ENCODE measurements at places on chromosomes 16 and 17.

GRCh38 chr17:8828517-8828875, 29.3 kb upstream of the MFSD6L start:
- no peak for DNase-seq

GRCh38 chr17:82776454-82776853, 24.6 kb downstream of the TBCD start:
- no peak for DNase-seq

GRCh38 chr16:85291302-85292148, 179.3 kb upstream of the CIBAR2 start:
- DNase-seq: no peak

GRCh38 chr16:3999479-4000325, 116.5 kb downstream of the ADCY9 start:
- DNase-seq: no peak

DNA sequence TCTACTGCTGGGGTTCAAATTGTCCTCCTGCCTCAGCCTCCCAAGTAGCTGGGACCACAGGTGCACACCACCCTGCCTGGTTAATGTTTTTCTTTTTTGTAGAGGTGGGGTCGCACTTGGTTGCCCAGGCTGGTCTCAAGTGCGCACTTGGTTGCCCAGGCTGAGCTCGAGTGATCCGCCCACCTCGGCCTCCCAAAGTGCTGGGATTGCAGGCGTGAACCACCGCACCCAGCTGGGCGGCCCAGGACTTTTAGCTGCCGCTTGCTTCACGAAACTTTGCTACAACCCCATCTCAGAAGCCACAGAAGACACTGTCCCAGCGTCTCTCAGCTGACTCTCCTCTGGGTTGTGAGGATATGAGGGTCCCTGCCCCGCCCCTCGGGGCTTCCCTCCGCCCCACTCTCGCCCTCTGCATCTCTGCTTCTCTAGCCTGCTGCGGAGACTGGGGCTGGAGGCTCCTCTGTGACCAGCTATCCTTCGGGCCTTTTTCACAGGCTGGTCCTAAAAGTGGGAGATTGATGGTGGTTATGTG, 48.8 kb upstream of the CBX4 start:
- no peak for DNase-seq

- no peak for DNase-seq
Measured at GRCh38 chr17:35808240-35808961, 883 bp upstream of the TAF15 start.

DNA sequence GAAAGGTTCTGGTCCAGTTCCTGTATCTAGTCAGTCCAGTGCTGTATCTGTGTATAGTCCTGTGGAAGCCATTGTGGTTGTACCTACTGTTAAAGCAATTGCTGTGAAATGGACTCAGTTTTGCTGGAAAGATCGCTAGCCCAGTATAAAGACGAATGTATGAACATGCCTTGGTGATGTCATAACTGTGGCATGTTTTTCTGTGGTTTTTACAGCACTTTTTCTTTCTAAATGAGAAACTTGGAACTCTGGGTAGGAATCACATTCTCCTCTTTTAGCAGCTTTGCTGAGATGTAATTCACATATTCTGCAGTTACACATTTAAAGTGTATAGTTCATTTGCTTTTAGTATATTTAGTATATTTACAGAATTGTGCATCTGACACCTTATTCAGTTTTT, 58.1 kb downstream of the MAP2K4 start:
- no peak for DNase-seq

- DNase-seq: no peak
Measured at GRCh38 chr17:57114085-57114673, 29.1 kb downstream of the AKAP1 start.

DNA sequence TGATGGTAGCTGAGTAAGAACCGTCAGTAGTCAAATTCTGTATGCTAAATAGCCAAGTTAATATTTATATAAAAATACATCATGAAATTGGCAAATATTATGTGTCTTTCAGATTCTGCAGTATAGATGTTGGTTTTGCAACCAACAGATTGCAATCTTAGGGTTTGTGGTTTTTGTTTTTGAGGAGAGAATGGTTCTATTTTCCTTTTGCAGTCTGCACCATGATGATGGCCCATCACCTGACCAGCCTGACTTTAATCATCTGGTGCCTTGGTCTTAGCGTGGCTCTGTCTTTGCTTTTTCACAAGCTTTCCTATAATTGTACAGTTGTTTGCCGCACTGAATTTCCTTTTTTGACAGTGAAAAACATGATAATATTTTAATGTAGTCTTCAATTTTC, 50.7 kb downstream of the NUP93 start:
- no peak for DNase-seq

- DNase-seq: no peak
Measured at GRCh38 chr16:81592353-81592866, 147.8 kb downstream of the CMIP start.

DNA sequence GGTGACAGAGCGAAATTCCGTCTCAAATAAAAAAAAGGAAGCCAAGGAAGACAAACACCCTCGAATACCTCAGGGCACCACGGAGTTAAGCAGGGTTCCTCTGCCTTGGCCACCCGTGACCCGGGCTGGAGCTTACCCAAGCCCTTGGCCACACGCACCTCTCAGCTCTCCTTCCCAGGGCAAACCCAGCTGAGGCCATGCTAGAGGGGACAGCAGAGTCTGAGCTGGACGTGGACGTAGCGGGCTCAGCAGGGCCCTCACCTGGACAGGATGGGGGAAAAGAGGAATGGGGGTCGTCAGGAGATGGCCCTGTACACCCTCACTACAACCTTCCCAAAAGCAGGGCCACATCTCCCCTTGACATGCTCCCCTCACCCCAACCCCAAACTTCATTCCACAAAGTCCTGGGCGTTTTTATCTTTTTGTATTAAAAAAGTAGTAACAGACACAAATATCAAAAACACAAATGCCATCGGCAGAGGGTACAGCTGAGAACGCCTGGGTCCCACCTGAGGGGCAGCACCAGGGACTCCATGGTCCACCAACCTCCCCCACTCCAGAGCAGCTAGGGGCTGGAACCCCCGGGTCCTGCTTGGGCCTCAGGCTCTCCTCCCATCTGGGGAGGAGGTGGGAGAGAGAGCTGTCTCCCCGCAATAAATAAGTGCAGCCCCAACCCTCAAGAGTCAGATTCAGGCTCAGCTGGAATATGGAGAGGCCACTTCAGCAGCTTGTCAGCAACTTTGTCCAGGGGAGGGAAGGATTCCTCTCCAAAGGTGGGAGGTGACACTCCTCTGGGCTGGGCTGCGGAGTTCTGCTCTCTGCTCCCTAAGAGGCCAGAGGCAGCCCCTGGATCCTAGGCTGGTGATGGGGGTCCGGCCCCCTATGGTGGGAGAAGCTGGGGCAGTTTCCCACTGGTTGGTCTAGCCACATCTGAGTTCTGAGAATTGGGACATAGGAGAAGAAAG, 11.9 kb downstream of the PER1 start:
- no peak for DNase-seq

DNA sequence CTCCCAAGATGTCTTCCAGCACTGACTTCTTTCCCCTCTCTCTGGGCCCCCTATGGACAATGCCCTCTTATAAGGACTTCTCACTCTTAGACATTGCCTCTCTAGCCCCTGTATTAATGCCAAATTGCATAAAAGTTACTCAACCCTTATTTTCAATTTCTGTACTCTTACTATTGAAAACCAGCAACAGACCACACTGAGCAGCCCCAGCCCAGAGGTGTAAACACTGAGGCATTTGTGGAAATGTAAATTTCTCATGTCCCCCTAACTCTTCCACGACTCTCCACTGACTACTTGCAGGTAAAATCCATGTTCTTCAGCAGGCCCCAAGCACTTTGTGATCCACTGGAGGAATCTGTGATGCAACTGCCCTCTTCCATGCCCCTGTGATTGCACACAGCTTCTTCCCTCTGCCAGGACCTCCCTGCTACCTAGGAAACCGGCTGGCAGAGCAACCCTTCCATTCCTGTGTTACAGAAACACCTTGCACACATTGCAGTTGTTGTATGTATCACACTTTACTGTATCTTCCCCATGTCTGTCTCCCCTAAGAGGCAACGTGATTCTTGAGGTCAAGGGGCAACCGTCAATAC, 4.4 kb downstream of the N4BP1 start:
- no peak for DNase-seq

GRCh38 chr17:47288531-47289116, 35.0 kb downstream of the ITGB3 start:
- no peak for DNase-seq

DNA sequence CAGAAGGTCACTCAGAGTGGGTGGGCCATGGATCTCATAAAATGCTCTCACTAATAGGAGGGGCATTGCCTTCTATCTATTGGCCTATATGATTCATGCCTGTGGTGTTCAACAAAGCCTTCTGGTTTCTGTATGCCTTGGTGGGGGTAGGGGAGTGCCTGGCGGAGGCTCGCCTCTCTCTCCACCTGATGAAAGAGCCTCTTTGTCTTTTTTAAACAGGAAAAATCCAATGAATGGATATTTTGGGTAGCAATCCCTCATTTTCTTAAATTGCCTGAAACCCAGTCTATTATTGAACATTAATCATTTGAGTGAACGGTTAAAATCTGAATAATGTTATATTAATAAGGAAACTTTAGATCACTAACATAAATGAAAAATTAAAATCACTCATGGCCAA, 90.6 kb downstream of the TOX3 start:
- no peak for DNase-seq

- DNase-seq: no peak
Measured at GRCh38 chr16:88907768-88908167, 41.3 kb upstream of the PABPN1L start.

DNA sequence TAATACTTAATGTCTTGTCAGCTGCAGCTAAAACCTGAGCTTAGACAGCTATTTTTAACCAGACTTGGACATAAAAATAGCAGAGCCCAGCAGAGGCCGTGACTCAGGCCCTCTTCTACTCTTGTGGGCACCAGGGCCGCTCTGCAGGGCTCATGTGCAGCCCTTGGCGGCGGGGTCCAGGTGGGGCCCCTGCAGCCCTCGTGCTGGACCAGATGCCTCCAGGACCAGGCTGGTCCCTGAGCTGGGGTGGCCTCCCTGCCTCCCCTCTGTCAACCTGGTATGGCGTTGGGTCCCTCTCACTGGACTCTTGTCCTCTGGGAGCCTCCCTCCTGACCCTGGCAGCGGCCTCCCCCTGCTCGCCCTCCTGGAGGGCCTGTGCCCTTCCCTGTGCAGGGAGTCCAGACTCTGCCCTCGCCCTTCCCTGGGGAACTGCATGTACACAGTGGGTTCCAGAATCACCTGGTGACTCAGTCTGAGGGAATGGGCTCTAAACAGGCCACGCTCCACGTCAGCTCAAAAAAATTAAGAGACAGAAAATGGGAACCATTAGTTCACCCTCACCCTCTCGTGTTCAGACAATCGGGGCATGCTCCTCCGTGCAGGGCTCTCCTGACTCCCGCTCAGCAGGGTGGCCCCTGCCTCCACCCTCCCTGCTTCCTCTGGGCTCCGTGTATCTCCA, 9.7 kb downstream of the CDK5R1 start:
- no peak for DNase-seq

GRCh38 chr16:75758215-75758614, 31.9 kb upstream of the CPHXL start:
- DNase-seq: no peak

DNA sequence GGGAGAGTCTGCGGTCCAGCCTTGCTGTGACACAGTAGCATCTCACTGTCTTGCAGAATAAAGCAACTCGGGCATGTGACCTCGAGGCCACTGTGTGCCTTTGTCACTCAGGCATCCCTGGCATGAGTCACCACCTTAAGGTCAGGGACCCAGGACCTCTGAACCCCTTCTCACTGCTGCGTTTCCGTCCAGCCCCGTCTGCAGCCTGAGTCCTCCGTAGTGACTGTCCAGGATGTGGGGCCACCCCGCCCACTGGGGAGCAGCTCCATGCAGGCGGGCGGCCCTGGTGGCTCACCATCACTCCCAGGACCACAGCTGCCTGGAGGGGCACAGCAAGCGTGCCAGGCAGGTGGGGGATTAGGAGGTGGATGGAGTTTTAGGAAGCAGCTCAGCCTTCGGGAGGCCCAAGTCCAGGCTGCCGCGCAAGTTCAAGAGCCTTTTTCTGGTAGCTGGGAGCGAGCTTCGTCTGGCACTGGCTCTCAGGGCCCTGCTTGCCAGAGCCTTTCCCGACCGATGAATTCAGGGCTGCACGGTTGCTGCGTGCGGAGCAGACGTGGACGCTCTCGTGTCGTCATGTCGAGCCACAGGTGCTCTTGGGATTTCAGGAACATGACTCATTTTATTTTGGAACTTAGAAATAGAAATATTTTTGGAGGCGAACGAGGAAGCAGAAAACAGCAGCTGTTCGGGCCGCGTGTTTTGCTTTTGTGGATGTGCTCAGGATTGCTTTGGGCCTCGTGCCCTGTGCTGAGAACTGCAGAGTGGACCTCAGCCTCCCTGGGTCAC, 16.8 kb downstream of the KCTD5 start:
- no peak for DNase-seq

GRCh38 chr16:2799859-2800226, 1.6 kb downstream of the PRSS41 start:
- DNase-seq: no peak

GRCh38 chr17:64055183-64056142, 35.0 kb upstream of the ICAM2 start:
- DNase-seq: no peak

DNA sequence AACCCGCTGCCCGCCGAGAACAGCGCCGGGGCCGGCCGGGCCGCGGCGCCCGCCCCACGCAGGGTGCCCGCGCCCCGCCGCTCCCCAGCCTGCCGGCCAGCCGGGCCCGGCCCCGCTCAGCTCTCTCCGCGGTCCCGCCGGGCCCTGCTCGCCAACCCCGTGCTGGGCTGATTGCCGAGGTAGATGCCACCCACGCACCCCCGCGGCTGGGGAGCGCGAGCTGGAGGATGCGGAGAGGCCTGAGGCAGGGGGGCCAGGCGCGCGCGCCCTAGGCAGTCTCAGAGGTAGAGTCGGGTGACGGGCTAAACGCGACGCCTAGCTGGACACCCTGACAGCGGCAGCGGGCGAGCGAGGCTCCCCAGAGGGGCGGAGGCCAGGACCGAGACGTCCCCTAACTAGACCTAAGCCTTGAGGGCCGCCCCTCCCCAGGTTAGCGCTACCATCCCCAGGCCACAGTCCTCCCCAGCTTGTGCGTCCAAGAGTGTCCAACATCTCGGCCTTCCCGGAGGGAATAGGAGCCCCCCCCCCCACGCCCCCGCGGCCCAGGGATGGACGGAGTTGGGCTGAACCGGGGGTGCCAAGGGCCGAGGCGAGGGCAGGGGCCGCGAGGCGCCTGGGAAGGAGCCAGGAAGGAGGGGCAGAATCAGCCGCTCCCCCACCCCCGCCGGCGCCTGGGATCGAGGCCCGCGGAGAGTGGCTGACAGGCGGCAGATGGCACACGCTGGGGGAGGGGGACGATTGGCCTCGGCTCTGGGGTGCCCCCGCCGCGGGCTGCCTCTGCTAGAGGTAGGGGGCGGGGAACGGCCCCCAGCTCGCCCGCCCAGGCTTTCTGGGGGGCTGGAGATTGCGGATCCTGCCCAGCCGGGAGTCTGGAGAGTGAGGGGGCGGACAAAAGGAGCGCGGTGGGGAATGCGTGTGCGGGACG, 2.5 kb upstream of the ZNF423 start:
- DNase-seq: no peak

- DNase-seq: no peak
Measured at GRCh38 chr16:4067262-4068001, 48.8 kb downstream of the ADCY9 start.

- DNase-seq: no peak
Measured at GRCh38 chr16:58198803-58199411, 1.0 kb upstream of the CSNK2A2 start.

- DNase-seq: no peak
Measured at GRCh38 chr16:66886321-66886720, 6.0 kb downstream of the PDP2 start.

- peak; percentile 12 for DNase-seq
Measured at GRCh38 chr16:74309789-74310781, 13.5 kb downstream of the PSMD7 start.

- no peak for DNase-seq
Measured at GRCh38 chr17:17304521-17304985, 1.4 kb downstream of the NT5M start.

- DNase-seq: no peak
Measured at GRCh38 chr16:10827691-10828341, 9.2 kb upstream of the TVP23A start.
